Stimulated activated CD4-positive, alpha-beta T cell treated with anti-CD3 and anti-CD28 coated beads, Interleukin-4, amount 100 ng/mL, for 4 hours (primary cell): ENCODE measurements at places on chromosomes 13 and 19.
A peak's percentile ranks its signal among the peaks of the same experiment; 100 is the strongest.

DNA sequence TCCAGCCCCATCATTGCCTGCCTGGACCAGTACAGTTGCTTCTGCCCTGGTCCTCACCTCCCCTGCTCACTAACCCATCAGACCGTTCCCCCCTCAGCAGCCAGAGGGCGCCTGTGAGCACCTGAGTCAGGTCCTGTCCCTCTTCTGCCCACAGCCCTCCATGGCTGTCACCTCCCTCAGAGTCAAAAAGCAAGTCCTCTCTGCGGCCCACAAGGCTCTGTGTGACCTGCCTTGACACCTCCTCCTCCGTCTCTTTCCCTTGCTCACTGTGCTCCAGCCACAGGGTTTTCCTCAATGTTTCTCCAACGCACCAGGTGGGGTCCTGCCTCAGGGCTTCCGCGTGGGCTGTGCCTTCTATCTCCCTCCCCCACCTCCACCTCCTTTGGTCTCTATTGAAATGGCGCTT is 29.4 kb upstream of the PTPRS start:
- peak; percentile 17 for DNase-seq

GRCh38 chr19:31988256-31988655 is 357.2 kb upstream of the ZNF507 start:
- DNase-seq = no peak

DNA sequence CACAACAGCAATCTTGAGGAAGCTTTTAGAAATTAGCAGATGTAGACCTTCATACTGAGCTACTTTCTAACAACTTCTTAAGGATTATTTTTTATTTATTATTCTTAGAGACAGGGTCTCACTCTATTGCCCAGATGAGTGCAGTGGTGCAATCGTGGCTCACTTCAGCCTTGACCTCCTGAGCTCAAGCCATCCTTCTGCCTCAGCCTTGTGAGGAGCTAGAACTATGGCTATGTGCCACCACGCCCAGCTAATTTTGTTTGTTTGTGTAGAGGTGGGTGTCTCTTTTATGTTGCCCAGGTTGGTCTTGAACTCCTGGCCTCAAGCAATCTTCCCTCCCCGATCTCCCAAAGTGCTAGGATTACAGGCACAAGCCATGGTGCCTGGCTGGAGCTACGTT is 200.6 kb downstream of the TSHZ3 start:
- no peak for DNase-seq

- DNase-seq = no peak
Measured at GRCh38 chr13:28819046-28819730, 951 bp upstream of the MTUS2 start.

- no peak for DNase-seq
Measured at GRCh38 chr19:11106477-11106876, 17.2 kb downstream of the LDLR start.

DNA sequence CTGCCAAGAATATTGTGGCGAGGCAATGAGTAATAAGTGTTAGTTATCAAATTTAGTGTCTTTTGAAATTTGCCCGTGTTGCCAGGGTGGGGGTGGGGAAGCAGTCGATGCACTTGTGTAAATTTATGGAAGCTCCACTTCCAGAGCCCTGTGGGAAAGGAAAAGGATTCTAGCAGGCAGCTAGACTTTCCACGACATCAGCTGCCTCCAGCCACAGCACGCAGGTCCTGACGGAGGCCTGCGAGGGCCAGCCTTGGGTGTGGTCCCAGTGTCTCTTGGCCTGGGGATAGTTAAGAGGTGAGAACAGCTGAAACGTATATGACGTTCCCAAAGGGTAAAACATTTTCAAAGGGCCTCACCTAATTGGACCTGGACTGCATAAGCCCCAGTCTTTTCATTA is 433.0 kb downstream of the TSHZ3 start:
- DNase-seq = no peak

DNA sequence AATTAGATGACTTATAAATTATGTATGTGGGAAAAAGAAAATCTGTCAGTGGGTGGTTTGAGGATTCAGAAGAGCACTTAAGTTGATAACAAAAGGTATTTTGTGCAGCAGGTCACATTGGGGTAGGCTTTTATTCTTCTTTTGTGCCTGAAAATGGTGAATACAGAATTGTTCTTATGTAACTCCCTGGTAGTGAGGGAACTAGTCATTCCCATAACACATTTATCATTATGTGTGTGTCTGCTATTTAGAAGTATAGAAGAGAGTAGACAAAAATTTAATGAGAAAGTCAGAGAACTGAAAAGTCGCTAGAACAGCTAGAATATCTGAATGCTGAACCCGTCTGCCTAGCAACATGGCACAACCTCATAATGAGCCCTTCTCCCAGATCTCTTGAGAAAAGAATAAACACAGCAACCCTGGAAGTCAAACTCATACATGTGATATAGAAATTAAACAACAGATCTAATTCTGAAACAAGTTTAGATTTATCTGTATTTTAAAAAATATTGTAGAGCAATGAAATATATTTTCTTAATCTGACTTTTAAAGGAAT is 111.8 kb upstream of the EDNRB start:
- DNase-seq = no peak

DNA sequence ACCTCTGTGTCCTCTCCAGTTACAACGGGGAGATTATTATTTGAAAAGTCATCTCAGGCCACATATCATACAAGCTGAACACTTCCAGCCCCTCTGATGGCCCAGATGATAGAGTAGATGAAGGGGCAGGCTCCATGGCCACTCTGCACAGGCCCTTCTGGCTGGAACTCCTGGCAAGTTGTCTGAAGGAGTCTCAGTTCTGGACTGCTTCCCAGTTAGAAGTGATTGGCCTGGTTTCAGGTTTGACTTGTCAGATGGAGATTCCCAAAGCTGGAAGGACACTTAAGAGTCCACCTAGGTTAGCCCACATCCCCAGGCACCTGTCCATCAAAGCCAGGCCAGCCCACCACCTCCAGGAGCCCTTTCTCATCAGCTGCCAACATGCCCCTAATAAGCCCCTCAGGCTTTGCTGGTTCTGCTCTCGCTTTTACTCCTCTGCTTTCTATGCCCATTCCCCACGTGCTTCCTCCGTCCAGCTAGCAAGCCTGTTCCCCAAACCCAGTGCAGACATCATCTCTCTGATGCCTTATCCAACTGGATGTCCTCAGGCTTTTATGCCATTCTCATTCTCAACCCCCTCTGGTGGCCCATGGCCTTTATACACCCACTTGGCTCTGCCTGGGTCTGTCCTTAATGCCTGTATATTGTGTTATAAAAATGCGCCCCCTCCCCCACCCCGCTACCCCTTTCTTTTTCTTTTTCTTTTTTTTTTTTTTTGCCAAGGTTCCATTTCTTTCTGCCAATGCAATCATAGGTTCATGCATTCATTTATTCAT is 56.5 kb downstream of the HSPH1 start:
- DNase-seq = no peak

DNA sequence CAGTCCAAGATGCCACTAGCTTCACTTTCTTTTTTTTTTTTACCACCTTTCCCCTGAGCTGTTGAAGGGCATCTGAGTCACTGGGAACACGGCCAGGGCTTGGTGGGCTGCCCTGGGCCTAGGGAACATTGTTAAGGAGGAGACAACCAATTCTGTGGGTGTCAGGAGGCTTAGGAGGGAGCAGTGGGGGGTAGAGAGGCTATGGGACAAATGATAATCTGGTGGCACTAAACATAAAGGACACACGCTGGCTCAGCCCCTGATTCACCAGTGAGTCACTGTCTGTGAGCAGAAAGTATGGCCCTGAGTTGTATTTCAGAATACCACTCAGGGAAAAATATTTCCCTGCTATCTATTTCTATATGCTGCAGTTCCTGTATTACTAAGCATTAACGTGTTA is 207.8 kb downstream of the DCLK1 start:
- no peak for DNase-seq

- DNase-seq = peak; percentile 70
Measured at GRCh38 chr13:19959141-19959830, 759 bp downstream of the ZMYM2 start.
